WTC11 (cell line): ENCODE measurements at places on chromosomes 1 and 21.

DNA sequence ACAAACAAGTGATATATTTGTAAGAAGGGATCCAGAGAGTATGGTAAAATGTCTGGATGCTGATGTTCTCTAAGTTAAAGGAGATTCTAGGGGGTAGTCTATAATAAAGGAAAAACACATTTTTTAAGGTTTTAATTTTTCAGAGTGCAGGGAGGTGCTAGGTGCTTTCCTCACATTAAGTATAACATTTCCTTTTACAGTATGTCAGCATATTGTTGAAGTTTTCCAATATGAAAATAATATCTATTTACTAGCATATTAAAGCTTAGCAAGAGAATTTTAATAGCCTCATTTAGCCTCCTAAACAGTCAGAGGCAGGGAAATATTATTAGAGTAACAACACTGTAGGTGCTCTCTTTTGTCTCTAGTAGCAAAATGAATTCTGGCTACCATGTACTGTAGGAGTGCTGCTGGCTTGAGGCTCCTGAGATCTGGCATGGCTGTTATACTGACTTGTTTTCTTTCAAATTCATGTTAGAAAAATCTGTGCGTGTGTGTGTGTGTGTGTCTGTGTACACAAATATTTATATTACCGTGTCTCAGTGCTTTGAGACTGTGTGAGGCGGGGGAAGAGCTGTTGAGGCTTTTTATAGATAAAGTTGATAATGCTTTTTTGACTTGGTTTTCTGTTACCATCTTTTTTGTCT is 71.0 kb downstream of the POU2F1 start:
- DNase-seq = no peak

- no peak for DNase-seq
Measured at GRCh38 chr1:9013819-9014218, 12.4 kb downstream of the SLC2A7 start.

- DNase-seq = peak; percentile 24
Measured at GRCh38 chr21:41953249-41953830, 478 bp downstream of the C2CD2 start.

DNA sequence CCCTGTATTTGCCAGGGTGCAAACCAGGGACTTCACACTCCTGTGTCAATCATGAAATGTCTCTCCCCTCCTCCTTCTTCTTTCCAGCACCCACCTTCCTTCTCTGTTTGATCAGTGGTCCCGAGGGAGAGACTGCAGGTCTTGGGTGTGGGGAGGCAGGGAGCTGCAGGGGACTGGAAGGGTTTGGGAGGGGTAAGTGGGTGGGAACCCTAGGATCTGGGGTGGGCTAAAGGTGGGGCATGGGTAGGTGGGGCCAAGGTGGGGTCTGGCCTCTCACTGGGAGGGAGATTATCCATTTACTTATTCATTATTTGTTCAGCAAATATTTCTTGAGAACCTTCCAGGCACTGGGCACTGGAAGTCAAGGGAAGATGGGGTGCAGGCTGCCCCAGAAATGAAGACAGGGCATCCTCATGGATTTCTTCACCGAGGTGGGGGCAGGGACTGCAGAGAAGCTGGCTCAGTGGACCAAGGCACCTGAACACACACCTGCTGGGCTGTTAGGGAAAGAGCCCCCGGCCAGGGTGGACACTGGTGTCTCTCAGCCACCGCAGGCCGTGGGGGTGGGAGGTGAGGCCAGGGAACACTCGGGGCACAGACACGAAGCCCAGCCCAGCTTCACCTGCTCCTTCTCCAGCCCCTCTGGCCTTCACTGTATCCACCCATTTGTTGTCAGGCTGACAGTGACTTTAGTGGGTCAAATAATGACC is 193.9 kb upstream of the C1orf174 start:
- no peak for DNase-seq

DNA sequence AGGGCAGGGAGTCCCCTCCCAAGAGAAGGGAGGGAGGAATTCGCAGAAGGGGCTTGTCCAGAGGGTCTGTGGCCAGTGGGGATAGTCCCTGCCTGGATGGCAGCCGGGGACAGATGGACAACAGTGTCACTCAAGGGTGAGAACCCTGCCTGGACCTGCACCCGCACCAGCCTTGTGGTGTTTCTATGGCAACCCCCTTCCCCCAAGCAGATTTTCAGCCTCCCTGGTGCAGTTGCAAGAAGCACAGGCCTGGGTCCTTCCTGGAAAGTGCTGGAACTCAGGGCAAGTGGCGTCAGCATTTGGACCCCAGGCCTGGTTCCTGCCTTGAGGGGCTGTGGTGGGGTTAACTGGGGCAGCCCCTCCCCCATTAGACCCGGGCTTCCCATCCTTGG is 83.8 kb upstream of the ACTL8 start:
- no peak for DNase-seq

DNA sequence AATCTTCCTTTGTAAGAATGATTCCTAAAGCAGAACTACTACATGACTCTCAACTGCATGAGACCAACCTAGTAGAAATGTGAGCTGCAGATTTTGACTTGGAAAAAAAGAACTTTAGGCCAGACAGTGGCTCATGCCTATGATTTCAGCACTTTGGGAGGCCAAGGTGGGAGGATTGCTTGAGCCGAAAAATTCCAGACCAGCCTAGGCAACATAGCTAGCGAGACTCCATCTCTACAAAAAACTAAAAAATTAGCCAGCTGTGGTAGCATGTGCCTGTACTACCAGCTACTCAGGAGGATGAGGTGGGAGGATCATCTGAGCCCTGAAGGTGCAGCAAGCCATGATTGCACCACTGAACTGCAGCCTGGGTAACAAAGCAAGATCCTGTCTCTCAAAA is 24.7 kb upstream of the ITLN2 start:
- DNase-seq = no peak

GRCh38 chr1:237713916-237714315 is 176.8 kb downstream of the ZP4 start:
- DNase-seq = no peak

GRCh38 chr1:107095647-107096046 is 39.2 kb downstream of the PRMT6 start:
- DNase-seq = no peak

DNA sequence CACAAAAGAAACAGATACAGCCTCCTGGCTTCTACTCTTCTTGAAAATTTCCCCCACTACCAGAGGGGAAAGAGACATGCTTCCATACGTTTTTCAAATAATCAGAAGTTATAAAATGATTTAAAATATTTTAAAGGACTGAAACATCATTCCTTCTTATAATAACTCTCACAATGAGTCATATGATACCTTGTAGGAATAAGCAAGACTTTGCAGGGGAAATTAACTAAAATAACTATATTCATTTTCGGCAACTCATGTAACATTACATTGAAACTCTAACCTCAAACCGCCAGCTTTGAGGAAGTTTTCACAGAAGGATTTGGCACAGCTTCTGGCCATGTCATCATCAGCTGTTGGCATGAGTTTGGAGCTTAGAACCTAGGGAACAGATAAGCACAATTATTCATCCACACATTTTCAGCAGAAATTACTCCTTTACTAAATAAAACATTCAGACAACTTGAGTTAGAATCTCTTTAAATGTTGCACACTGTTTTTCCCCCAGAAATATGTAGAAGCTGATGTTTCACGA is 85.9 kb downstream of the USP24 start:
- DNase-seq = no peak

DNA sequence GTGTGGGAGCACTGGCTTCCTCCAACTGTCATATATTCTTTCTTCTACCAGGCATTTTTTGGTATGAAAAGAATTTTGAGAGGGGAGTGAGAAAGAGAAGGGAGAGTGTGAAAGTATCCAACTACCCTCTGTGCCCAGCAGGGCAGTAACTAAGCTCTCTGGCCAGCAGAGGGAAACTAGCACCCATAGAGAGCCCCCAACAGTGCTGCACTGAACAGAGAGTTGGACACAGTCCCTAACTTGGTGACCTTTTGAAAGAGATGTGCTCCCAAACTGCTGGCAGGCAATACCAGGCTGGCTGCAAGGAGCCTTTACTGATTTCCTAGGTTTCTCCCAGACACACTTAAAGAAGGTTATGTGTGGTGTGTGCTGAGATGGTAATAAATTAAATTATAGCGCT is 118.8 kb upstream of the PBX1 start:
- DNase-seq = peak; percentile 21

DNA sequence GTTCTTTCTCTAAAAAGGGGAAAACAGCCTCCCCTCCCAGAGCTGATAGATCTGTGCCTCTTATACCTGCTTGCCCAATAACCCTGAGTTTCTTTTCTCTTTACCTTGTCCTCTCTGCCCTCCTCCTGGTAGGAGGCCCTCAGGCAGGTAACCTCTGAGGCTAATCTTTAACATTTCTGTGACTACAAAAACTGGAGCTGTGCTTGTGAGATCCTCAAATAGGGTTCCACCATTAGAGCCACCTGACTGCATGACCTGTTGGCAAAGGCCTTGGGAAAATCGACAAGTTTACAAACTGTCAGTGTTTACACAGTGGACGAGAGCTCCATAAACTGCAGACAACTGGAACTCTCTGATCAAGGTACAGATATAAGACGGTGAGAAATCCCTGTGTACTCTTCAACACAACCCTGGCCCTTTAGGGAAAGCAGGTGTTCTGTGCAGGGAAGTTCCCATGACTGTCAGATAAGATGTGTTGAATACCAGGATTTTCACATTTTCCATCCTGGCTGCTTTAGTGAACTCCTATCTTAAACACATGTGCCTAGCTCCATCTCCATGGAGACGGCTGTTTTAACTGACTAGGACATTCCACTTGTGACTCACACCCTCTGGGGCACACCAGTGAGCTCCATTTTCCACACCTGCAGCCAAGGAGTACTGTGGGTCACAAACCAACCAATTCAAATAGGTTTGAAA is 38.3 kb downstream of the ECE1 start:
- no peak for DNase-seq

DNA sequence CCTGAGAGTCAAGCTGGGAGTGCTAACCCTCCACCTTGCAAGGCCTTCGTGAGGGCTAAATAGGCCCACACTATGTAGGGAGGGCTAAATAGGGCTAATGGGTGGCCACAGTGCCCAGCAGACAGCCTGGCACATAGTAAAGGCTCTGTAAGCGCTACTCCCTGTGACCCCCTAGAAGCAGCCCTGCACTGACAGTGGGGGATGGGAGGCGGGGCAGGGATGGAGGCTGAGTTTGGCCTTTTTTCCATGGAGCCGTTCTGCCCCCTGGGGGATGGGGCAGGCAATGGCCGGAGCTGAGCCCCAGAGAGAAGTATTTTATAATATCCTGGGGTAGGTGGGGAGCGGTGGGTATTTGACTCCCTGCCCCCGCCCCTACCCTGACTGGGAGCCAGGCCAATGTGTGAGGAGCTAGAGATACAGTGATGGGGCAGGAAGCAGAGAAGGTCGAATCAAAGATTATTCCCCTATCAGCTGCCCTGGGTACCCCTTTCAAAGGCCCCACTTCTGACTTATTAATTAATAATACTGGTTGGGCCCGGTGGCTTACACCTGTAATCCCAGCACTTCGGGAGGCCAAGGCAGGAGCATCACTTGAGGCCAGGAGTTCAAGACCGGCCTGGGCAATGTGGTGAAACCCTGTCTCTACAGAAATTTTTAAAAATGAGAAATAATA is 42.3 kb downstream of the LACTBL1 start:
- peak; percentile 91 for DNase-seq

DNA sequence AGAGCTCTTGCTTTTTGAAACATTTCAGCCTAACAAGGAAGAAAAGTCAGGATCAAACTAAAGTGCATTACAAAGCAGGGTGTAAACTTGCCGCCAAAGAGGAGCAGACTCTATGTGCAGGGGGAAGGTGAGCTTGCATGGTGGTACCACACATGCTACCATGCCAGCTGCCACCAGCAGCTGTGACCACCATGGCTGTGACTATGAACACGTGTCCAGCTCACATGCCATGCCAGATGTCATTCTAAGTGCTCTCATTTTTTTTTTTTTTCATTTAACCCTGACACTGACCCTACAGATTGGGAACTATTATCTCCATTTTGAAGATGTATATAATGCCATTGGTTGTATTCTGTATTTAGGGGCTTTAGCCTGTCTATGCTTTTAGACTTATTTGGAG is 79.0 kb downstream of the PCP4 start:
- no peak for DNase-seq

DNA sequence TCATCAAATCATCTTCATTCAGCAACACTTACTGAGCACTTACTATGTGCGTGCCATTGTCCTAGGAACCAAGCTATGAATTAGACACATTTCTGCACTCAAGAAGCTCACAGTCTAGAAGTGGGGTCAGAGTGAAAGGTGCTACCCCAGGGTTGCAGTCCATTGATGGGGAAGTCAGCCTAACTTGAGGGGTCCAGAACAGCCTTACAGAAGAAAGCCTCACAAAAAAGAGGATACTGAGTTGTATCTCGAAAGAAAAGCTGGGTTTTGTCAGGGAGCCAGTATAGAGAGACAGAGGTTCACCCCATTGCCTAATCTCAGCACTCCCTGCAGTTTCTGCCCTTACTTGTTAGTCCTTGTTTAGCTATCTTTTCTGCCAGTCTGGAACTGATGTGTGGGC is 153.1 kb upstream of the JUN start:
- DNase-seq = no peak

DNA sequence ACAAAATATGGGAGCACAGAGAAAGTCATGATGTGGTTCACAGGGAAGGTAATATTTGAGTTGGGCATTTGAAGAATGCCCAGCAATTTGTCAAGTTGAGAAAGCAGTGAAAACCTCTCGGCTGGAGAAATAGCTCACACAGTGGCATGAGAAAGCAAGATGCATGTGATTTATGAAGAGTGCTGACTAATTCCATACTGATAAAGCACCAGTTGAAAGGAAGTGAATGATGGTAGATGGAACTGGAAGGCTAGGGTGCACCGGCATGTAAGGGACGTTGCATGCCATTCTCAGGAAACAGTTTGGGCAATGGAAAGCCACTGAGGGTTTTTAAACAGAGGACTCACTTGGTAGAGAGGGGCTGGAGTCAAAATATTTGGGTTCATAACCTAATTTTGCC is 53.5 kb upstream of the MTF2 start:
- DNase-seq = no peak

- peak; percentile 43 for DNase-seq
Measured at GRCh38 chr1:85581802-85582686, 1.5 kb downstream of the CCN1 start.

DNA sequence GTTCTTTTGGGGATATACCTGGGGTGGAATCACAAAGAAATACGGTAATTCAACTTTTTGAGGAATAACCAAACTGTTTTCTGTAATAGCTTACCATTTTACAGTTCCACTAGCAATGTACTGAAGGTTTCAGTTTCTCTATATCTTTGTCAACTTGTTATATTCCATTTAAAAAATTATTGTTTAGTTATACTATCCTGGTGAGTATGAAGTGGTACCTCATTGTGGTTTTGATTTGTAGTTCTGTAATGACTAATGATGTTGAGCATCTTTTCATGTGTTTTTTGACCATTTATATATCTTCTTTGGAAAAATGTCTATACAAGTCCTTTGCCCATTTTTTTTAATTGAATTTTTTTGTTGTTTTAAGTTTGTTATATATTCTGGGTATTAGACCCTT is 39.4 kb downstream of the MAST2 start:
- no peak for DNase-seq

DNA sequence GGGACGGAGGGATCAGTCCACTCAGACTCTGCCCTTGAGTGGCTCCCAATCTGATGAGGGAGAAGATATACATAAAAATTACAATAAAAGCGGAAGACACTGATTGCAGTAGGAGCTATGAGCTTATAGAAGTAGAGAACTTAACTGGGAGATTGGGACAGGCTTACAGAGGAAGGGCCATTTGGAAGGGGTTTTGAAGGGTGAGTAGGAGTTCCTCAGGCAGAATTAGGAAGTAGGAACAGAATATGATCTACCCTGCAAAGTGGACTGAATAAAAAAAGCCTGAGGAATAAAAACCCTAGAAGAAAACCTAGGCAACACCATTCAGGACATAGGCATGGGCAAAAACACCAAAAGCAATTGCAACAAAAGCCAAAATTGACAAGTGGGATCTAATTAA is 9.2 kb upstream of the WASF2 start:
- DNase-seq = no peak

- DNase-seq = no peak
Measured at GRCh38 chr1:27952147-27952546, 7.6 kb upstream of the XKR8 start.
